ENCODE measurements at places on chromosomes 6 and 20.
A peak's percentile ranks its signal among the peaks of the same experiment; 100 is the strongest.

DNA sequence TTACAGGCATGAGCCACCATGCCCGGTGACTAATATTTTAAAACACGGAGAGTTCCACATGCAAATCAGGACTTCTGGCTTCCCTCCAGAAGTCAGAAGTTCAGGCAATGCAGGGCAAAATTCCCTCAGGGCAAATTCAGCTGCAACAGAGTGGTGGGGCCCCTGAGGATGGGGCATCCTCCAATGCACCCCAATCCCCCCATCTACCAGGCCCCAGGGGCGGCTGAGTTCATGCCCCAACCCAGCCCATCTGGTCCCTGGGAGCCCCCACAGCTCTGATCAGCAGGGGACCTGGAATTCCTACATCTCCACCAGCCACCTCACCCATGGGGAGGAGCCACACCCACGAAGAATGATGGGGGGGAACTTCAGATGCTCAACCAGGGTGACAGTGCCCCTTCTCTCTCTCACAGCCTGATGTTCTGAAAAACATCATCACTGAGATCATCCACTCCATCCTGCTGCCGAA is 22.6 kb downstream of the BPIFB1 start:
- DNase-seq: no peak

DNA sequence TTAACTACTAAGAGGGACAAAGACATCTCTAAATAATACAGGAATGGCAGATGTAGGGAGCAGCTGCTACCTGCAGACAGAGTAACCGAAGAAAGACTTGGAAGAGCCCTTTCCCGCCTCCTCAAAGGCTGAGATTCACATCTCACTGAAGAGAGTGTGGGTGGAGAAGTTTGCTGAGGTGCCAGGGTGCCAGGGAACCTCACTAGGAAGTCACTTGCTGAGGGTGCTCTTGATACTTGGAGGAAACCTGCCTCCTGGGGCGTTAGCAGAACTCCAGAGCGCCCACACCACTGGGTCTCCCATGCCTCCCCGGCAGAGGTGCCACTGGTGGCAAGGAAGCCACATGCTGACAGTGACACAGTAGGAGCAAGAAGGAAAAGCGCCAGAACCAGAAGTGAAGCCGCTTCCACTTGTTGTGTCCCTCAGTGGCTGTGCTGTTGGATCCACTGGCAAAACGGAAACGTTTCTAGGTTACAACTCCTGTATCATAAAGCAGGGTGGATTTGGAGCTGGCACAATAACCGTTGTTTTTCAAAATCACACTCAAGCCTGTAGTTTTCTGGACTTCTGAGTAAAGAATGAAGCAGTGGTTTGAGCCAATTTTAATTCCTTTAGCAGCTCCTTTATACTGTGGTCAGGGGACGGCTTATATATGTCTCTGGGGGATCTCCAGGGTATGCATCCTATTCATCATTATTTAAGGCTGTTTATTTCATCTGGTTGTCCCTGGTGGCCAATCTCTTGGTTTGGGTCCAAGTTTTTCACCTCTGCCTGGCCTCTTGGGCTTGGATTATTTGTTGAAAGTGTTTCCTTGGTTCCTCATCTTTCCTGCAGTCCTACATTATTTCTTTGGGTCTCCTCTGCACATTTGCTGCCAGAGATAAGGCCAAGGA is 64.5 kb downstream of the CDC5L start:
- DNase-seq: no peak

GRCh38 chr6:138036111-138036510 is 71.1 kb downstream of the PERP start:
- no peak for DNase-seq

GRCh38 chr6:52116605-52116948 is 29.2 kb upstream of the PKHD1 start:
- DNase-seq: no peak

DNA sequence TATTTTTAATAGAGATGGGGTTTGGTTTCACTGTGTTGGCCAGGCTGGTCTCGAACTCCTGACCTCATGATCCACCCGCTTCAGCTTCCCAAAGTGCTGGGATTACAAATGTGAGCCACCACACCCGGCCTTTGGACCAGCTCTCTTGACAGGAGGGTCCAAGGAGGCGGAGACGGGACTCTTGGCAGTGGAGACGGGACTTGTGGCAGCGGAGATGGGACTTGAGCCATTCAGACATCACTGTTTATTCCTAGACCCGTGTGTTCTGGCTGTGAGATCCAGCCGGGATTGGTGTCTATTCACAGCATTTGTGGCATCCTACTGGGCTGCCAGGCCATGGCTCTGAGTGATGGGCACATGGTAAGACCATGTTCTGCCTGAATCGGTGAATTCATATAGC is 25.6 kb downstream of the PRPF6 start:
- DNase-seq: no peak

- no peak for DNase-seq
Measured at GRCh38 chr20:23166563-23166962, 80.4 kb upstream of the CD93 start.

- no peak for DNase-seq
Measured at GRCh38 chr6:137856138-137856898, 10.7 kb upstream of the TNFAIP3 start.

- DNase-seq: no peak
Measured at GRCh38 chr6:148521586-148521985, 178.9 kb downstream of the SASH1 start.

GRCh38 chr6:79544299-79544927 is 7.2 kb upstream of the LCA5 start:
- DNase-seq: no peak

GRCh38 chr6:107423474-107423990 is 35.8 kb downstream of the PDSS2 start:
- no peak for DNase-seq

DNA sequence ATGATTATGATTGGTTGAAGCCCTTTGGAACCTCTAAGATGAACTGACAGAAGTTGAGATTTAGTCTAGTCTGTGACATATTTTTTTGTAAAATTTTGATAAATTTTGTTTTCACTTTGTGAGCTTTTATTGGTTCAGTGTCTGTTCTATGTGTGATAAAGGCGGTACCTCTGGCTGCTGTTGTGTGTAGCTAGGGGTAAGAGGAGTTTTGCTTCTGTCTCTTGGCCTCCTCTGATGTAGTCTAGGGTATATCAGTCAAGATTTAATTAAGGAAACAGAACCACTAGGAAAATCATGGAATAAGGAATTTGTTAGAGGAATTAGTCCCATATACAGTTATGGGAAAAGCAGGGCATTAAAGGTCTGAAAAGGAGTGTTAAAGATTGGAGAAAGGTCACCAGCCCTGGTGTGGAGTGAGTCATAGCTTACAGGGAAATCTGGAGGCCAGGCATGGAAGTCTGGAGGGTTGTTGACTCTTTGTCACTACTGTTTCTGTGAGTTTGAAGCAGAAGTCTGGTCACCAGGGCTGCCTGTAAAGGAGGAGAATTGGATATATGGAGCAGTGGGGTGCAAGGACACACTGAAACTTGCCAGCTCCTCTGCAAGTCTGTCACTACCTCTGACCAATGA is 28.5 kb downstream of the CDC5L start:
- no peak for DNase-seq

- no peak for DNase-seq
Measured at GRCh38 chr6:72972579-72972978, 252.7 kb downstream of the KHDC1L start.

GRCh38 chr6:26285143-26286134 is 79.6 kb upstream of the BTN3A2 start:
- DNase-seq: peak; percentile 96

- no peak for DNase-seq
Measured at GRCh38 chr6:37915463-37915862, 95.9 kb downstream of the ZFAND3 start.

DNA sequence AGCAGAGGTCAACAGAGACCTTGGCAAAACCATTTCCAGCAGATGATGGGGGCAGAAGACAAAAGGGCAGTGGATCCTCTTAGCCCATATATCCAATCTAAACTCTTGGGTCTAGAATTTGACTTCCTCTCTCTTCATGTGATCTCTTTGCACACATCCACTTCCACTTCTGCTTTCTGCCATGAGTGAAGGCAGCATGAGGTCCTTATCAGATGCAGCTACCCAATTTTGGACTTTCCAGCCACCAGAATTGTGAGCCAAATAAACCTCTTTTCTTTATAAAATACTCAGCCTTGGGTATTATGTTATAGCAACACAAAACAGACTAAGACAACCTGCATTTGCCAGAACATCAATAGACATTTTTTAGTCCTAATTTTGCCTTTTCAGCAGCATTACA is 191.6 kb downstream of the ADAT2 start:
- DNase-seq: no peak

DNA sequence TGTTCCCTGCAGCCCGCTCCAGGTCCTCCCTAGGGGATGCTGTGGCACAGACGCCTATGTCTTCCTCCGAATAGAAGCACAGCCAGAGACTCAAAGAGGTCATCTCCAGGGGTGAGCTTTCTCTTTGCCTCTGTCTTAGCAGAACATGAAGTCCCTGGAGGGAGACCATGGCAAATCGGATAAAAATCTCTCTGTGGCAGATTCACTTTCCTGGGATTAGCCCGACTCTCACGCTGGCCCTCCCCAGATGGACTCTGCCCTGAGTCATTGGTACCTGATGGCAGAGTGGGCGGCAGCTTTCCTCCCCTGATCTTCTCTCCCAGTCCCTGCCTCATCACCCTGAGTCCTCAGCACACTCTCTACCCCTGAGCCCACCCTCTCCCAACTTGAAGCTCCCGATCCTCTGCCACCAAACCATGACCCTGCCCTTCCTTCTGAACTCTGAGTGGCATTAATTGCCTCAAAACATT is 58.0 kb upstream of the CCDC167 start:
- DNase-seq: no peak

- no peak for DNase-seq
Measured at GRCh38 chr20:10217721-10218410, 764 bp upstream of the SNAP25 start.

- no peak for DNase-seq
Measured at GRCh38 chr6:113777601-113778000, 79.5 kb upstream of the MARCKS start.

DNA sequence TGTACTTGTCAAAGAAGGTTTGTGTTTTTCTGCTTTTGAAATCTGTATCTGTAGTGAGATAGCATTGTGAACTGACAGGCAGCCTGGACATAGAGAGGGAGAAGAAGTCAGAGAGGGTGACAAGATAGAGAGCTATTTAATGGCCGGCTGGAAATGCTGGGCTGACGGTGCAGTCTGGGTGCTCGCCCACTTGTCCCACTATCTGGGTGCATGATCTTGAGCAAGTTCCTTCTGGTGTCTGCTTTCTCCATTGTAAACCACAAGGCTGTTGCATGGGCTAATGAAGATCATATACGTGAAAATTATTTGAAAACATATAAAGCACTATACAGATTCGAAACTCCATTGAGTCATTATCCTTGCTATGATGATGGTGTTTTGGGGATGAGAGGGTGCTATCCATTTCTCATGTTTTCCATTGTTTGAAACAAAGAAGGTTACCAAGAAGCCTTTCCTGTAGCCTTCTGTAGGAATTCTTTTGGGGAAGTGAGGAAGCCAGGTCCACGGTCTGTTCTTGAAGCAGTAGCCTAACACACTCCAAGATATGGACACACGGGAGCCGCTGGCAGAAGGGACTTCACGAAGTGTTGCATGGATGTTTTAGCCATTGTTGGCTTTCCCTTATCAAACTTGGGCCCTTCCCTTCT is 18.4 kb downstream of the CD83 start:
- DNase-seq: no peak

DNA sequence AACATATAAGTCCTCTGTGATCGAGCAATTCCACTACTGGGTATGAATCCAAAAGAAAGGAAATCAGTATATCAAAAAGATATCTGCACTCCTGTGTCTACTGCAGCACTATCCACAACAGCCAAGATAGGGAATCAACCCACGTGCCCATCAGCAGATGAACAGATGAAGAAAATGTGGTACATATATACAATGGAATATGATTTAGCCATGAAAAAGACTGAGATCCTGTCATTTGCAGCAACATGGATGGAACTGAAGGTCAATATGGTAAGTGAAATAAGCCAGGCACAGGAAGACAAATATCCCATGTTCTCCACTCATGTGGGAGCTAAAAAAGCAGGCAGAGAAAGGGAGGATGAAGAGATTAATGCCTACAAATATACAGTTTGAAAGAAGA is 95.7 kb upstream of the POPDC3 start:
- DNase-seq: no peak

DNA sequence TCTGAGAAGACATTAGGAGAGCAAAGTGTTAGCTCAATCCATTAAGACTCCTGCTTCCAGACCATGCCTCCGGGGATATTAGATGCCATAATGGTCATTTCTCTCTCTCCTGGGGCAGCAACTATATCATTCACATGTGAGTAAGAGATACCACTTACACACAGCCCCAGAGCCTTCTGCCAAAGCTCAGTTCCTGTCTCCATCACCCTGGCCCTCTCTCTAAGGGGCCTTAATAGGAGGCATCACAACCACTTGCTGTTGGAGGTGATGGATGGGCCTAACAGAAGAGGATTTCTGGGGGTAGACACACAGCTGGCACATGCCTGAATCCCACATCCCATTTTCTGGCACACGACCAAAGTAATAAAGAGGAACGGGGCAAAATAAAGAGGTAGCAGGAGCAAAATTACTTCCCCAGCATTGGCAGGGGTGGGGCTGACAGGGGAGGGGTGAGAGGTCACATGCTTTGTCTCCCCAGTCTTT is 34.0 kb upstream of the VSTM2L start:
- no peak for DNase-seq

DNA sequence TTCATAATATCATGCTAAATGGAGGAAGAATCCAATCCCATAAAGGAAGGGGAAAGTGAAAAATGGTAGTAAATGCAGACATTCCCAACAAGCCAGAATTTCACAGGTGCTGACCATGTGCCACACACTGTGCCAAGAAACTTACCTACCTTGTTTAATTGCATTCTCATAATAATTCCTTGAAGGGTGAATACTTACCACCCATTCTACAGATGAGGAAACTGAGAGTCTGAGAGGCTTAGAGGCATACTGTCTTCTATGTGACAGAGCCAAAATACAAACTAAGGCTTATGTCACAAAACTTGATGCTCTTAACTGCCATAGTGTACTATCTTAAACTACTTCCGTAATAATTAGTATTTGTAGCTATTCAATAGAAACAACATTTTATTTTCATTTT is 454.7 kb downstream of the UTRN start:
- DNase-seq: no peak

DNA sequence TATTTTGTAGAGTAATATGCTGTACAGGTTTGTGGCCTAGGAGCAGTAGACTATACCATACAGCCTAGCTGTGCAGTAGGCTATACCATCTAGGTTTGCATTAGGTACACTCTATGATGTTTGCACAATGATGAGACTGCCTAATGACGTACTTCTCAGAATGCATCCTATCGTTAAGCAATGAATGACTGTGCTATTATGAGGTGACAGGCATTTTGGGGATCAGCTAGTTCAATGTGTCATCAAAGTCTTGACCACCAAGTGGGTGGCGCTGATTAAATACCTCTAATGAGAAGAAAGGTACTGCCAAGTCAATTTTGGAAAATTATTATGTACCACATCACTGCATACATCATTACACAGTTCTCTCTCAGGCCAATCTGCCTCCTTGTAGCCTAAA is 190.2 kb downstream of the BACH2 start:
- DNase-seq: no peak

- no peak for DNase-seq
Measured at GRCh38 chr6:118902726-118903125, 8.8 kb downstream of the ASF1A start.

GRCh38 chr6:9514146-9514545 is 900.7 kb downstream of the TFAP2A start:
- no peak for DNase-seq
